ENCODE measurements at places on chromosomes 11 and 22.

- DNase-seq: no peak
Measured at GRCh38 chr11:76787271-76787670, 4.1 kb downstream of the TSKU start.

DNA sequence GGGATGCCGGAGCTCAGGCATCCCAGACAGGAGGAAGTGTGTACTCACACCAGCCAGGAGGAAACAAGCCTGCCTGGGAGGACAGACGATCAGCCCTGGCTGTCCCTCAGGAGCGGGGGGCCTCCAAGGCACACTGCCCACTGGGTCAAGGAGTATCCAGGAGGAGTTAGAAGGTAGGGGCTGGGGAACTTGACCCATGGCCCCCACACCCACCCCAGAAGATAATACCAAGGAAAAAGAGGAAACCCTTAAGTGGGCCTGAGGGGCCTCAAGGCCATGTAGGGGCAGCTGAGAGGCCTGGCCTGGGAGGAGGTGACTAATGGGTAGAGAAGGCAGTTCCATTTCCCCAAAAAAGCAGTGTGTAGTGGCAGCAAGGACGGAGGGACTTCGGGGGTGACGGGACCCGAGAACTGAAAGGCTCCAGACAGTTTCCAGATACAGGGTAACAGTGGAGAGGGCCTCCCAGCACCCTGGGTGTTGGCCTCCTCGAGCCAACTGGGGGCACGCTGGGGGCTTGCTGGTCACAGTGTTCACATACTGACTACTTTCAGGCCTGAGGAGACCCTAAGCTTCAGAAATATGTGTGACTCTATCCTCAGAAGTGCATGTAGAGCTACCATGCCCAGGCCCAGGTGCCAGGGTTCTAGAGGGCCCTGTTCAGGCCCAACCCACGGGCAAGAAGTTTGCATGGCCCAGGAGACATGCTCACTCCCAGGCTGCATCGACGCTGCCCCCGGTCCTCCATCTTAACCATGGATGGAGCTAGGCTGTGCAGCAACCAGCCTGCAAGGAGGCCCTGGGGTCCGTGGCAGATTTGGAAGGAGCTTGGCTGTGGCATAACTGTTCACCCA lies 75.7 kb upstream of the PITPNB start:
- no peak for DNase-seq

DNA sequence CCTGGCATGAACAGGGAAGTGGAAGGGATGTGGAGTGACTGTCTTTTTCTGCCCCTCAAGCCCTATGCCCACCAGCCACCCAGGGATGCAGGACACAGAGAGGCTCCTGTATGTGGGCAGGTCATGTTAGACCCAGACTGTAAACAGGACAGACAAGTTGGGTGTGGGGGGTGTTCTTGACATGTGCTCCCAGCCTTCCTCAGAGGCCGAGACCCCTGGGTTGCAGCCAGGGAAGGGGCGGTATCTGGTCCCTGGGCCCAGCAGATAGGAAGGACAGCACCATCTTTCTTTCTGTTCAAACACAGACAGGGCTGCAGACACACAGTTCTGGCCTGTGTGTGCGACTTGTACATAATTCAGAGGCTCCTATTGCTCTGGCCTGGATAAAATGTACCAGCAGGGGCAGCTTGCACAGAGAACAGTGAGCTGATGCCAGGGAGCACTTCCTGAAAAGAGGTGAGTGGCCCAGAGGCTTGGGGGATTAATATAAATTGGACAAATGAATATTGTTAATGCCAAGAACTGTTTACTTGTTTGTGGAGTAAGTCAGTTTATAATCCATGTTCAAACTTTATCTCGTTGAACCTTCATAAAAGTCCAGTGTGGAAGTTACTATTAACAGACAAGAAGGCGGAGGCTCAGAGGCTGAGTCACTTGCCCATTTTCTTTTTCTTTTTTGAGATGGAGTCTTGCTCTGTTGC lies 16.6 kb downstream of the GDPD5 start:
- no peak for DNase-seq

- DNase-seq: peak; percentile 49
Measured at GRCh38 chr11:127017482-127017881, 16.9 kb upstream of the KIRREL3 start.

- DNase-seq: no peak
Measured at GRCh38 chr11:118448294-118448693, 12.0 kb downstream of the KMT2A start.

GRCh38 chr11:36165621-36166397 lies 123.4 kb downstream of the COMMD9 start:
- DNase-seq: no peak

DNA sequence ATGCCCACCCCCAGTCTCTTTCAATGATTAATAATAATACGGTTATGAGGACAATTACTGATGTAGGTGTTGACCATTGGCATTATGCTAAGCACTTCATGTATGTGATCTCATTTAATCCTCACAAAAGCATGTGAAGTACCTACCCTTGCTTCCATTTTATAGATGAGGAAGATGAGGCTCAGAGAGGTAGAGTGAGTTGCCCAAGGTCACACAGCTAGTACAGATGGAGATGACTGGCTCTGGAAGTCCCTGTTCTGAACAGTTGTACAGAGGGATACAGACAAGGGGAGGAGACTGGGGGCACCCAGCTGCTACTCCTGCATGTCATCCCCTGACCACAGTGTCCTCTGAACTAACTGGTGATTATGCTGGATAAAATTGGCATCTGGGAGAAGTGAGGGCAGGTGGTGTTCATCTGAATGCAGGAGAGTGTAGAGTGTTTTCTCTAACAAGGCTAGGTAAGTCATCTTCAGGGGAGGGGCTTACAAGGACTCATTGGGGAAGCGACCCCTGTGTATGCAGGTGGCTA lies 43.2 kb downstream of the KIAA1671 start:
- DNase-seq: no peak

DNA sequence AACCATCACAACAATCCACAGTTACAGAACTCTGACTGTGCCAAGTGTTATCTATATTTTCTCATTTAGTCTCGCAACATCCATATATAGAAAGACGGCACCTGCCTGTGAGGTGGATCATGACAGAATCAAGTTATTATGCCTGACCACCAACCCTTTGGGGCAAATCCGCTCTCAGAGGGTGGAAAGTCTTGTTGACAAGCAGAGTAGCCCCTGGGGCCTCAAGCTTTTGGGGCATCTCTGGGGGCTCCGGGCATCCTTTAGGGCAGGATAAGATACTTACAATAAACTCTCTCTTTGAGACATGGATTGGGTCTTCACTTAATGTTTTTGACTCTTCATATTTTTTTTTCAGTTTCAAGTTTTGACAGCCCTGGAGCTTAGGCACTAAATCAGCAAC lies 150.5 kb upstream of the NAV2 start:
- DNase-seq: no peak

GRCh38 chr22:30265823-30266444 lies 717 bp downstream of the OSM start:
- no peak for DNase-seq

DNA sequence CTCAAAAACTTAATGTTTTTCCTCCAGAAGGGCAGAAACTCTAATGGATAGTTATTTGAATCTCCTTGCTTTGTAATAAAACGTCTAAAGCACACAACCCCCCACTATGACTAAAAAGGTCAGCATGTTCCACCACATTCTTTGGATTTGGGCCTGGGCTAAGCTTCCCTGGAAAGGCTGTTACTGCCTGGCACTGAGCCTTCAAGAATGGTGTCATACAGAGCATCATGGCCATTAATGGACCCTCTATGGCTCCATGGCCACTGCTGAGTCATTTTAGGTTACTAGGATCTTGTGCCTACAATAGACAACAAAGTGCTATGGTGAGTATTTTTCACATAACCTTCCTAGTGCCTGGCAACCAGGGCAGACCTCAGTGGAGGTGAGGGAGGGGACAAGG lies 242.6 kb upstream of the FAT3 start:
- DNase-seq: peak; percentile 99

Measured in BJ (cell line).